ENCODE measurements at places on chromosomes 1 and 21. TPM values are rescaled to one million over a fixed set of nuclear protein-coding genes. Genes with fewer than 3 reads are reported as not detected.

DNA sequence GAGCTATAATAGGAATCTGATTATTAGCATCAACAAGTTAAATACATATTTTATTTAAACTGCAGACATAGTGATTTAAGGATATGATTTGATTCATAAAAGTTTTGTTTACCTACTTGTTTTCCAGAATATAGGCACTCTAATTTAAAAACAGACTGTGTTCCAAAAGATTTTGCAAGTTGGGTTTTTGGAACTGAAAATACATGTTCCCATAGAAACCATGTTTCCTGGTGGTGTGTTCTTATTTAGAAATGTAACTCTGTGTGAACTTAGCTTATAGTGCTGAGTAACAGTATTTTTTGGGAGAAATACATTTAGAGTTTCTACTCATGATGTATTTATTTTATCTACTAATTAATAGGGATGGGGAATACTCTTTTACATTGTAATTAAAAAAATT lies 21.8 kb downstream of the USP25 start:
- ATAC-seq = no peak

DNA sequence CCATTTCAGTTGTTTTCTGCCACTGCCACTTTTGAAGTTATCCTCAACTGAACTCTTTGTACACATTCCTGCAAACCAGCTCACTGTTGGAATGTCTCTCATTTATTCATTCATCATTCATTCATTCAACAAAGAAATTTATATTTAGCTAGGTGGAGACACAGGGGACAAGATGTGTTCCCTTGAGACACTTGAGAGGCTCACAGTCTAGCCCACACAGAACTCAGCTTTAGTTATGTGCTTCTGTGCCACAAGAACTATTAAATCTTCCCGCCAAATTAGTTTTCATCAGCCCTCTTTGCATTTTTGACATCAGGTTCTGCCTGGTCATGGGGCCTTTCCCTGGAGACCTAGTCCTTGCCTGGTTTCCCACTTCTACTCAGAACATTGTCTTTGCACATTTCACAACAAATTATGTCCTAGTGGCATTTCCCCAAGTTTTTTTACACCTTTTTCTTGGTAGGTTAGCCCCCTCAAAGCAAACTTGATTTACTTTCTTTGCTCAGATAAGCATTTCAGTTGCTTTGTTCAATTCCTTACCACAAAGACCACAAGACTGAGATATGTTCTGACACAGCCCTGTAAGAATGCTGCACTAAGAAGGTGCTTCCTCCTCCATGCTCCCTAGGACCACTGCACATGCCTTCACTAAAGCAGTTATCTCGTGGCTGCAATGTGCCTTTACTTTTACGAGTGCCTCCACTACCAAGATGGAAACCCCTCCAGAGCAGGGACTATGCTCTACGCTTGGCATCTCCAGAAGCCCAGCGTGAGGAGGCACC lies 31.0 kb downstream of the ILDR2 start:
- no peak for ATAC-seq

GRCh38 chr1:92994105-92994712 lies 32.9 kb upstream of the DIPK1A start:
- peak; percentile 81 for ATAC-seq

DNA sequence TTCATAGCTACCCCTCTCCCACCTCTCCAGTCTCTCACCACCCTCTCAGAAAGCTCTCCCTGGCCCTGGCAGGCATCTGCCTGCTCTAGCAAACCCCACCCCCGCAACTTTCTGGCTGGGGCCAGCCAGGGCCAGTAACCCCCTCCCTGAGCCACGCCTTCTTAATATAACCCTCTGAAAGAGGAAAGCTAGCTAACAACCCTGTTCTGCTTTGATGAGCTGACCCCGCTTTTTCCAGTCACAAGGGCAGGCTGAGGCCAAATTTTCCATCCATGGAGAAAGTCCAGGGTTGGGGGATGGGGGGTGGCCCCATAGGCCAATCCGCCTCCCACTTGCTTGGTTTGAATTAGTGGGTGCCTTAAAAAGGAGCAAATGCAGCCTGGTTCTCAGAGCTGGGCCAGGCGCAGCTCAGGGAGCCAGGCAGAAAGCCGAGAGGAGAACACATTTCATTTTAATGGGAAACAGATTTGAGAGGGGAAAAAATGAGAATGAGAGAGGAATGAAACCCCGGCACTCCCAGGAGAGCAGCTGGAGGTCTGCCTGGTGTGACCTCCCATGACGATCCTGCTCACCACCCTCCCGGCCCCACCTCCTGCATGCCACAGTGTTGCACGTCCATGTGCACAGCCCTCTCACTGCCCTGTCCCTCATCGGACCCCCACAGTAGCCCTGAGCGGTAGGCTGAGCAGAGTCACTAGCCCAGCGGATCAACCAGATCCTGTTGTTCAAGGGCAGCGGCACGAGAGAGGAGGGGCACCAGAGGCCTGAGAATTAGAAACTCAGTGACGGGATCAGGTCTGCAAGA lies 62.3 kb downstream of the OPTC start:
- no peak for ATAC-seq

DNA sequence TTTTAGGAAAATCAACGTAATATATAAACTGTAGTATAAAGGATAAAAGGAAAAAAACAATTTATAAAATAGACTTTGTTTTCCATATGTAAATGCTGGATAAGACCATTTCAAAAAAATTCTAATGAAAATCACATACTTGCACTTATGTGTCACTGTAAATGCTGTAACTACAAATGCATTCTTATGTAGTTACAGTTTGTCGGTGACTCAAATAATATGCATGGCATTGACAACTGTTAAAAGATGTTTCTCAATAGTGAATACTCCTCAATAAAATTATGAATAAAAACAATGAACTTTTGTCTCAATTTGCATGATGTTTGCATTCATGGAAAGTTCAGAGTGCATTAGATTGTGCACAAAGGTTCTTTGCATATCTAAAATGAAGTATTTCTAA lies 614.0 kb upstream of the CHRM3 start:
- ATAC-seq = no peak

DNA sequence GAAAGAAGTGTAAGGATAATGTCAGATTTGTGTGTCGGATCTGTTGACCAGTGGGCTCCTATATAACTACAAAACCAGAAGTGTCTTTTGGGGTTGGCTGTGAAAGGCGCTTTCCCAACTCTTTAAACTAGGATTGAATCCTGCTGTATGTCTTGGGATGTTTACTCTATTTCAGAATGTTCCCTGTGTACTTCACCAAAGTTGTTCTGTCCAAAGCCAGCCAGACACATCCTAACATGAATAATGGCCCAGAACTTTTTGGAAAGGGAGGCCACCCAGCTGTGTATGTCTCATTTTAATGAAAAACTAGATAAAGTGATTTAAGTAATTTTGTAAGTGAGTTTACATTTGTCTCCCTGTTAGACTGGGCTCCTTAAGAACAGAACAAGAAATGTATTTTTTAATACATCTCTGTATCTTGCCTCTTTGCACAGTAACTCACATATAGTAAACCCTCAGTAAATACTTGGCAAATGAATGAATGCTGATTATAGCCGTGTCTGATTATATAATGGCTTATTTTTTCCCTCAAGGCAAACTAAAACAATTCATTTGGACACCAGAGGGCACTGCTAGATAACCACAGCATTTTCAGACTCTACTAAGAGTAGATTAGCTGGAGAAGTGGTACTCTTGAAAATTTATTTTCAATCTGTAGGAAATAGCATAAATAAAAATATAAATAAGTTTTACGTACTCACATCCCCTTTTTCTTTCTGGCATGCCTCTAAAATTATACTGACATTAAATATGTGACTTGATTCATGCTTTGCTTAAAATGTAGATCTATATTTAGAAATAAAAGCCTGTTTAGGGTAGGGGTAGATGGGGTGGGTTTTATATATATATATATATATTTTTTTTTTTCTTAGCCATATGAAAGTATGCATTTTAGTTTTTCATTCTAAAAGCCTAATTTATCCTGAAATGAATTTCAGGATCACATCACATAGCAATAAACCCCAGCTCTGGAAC lies 23.8 kb downstream of the TSEN15 start:
- no peak for ATAC-seq

DNA sequence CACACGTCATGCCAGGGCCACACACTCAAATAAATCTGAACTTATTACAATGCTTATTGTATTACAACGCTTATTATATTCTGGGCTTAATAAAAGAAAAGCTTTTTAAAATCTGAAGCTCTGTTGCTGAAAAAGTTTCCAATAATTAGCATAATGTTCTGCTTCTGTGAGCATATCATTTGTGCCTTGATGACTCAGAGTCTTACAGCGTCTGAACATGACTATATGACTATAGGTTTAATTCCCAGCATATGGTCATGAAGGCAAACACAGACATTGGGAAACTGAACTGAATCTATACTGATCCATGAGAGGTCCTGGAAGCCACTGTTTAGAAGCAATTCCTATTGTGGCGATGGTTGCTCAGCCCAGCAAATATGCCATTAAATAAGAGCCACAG lies 66.3 kb downstream of the SIM2 start:
- peak; percentile 50 for ATAC-seq

DNA sequence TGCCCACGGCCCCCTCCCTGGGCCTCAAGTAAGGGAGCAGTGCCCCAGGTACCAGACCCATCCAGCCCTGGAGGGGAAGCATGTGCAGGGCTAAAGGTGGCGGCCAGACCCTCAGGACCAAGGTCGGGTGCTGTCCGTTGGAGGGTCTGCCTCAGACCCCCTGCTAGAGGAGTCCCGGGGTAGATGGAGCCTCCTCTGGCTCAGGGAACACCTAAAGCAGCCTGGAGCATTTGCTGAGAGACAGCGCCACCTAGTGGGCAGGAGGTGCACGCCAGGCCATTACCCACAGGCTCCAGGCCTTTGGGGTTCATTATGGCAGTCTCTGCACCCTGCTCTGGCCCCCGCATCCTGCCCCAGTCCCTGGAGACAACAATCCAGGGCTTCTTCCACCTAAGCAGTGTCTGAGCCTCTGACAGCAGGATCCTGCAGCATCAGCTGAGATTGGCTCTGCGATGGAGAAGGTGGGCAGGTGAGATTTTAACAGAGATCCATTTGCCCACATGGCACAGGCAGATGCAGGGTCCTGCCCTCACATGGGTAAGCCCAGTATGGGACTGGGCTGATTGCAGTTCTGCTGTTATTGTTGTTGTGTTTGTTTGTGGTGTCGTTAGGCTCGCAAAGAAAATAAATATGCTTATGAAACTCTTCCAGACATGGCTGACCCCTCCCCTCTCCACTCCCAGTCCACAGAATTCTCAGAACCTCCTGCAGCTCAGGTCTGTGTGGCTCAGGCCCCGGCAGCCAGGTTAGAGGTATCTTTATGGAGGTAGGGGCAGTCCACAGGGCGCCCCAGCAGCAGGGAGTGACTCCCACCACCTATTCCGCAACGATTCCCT lies 42.4 kb downstream of the CTNNBIP1 start:
- ATAC-seq = peak; percentile 97

GRCh38 chr21:45590246-45590725 lies 48.0 kb upstream of the SLC19A1 start:
- peak; percentile 68 for ATAC-seq

- no peak for ATAC-seq
Measured at GRCh38 chr1:220843481-220844011, 35.7 kb upstream of the HLX start.

- peak; percentile 100 for ATAC-seq
Measured at GRCh38 chr1:162069334-162070093, at the start of gene NOS1AP. Gene NOS1AP (plus strand): TSS chr1:162069691. CDS start chr1:162070178, 487 bp downstream.

GRCh38 chr1:55474168-55474786 lies 259.1 kb upstream of the USP24 start:
- no peak for ATAC-seq

DNA sequence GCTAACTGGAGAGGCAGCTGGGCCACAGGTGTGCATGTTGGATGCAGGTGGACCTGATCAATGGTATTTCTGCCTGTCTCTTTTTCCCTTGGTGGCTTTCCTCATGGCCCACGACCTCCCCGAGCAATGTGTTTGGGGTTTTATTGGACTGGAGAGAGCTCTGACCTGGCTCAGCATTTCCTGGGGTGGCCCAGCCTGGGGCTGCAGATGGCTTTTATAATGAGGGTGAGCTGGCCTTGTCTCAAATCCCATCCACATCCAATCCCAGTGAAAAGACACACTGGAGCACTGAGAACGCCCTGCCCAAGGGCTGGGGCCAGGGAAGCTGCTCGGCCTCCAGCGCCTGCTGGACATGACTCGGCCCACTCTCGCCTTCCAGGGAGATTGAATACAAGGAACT lies 44.1 kb downstream of the SIM2 start:
- no peak for ATAC-seq

- ATAC-seq = peak; percentile 86
Measured at GRCh38 chr1:172670316-172670715, 11.4 kb downstream of the FASLG start.

DNA sequence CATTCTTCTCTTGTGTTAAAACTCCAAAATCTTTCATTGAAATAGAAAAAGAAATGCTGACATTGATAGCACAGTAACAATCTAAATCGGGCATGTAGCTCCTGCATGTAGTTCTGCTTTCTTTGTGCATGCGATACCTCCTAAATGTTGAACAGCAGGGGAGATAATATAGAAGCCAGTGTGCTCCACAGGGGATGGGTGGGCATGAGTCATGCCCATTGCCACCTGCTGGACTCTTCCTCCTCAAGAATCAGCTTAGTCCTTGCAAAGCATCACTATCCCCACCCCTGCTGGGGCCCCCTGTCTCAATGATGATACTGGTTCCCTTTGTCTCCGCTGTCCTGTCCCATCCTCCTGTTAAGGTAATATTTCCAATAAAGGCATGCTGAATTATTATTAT lies 203.0 kb downstream of the RWDD3 start:
- ATAC-seq = no peak

DNA sequence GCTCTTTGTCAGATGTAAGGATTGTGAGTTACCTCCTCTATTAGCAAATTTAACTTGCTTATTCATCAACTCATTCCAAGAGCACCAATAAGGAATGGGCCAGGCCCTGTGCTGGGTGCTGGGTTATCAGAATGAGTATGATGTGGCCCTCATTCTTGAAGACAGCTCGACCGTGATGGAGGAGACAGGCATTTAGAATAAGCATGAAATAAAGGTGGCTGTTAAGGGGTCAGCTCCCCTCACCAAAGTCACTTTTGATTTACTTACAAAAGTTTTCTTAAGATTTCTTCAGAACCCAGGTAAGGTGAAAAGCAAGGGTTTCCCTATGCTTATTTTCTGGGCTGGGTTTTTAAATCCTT lies 15.3 kb upstream of the PADI1 start:
- ATAC-seq = no peak

DNA sequence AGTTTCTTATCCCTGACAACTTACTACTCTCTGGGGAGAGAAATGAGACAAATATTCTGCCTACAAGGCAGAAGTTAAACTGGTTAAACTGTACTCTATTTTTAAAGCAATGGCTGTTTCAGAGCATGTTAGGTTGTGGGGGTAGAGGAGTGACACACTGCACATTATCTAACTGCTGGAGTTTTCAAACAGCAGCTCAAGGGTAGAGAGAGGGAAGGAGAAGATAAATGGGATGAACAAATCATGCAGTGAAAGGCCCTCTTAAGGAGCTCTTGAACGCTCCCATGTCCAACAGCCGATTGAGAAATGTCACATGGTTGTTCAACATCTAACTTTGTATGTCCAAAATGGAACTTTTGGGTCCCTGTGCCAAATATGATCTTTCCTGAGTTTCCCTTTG lies 14.0 kb upstream of the IFI44L start:
- ATAC-seq = no peak

GRCh38 chr1:186790101-186790500 lies 38.6 kb upstream of the PLA2G4A start:
- no peak for ATAC-seq

CD84 gene
- 15.7 TPM for total RNA-seq

LDLRAD1 gene
- not detected for total RNA-seq

LCK gene
- 323 TPM for total RNA-seq

PAQR6 gene
- total RNA-seq = 8.0 TPM

RAVER2 gene
- 1.5 TPM for total RNA-seq

LCE2A gene
- total RNA-seq = not detected

CFAP126 gene
- total RNA-seq = 2.7 TPM

ST6GALNAC5 gene
- total RNA-seq = not detected

VHLL gene
- 0.52 TPM for total RNA-seq

FCRL1 gene
- not detected for total RNA-seq

PGLYRP3 gene
- not detected for total RNA-seq

All from activated T-helper 17 cell treated with anti-CD3 and anti-CD28 coated beads, Interleukin-2, amount 50 U/mL, for 72 hours (primary cell).